ENCODE measurements at places on chromosomes 1 and 21. TPM values are rescaled to one million over a fixed set of nuclear protein-coding genes. Genes with fewer than 3 reads are reported as not detected.

Gene PSRC1
- 83.3 TPM for polyA plus RNA-seq

Gene HAO2
- polyA plus RNA-seq, result not detected

Gene GSTM4
- polyA plus RNA-seq, result 31.4 TPM

Gene HEYL
- 1.8 TPM for polyA plus RNA-seq

Gene OR2T11
- polyA plus RNA-seq, result not detected

Gene OLIG2
- polyA plus RNA-seq, result 0.93 TPM

Gene PEAR1
- 0.77 TPM for polyA plus RNA-seq

Gene MCOLN2
- polyA plus RNA-seq, result 1.7 TPM

Gene PRKAB2
- polyA plus RNA-seq, result 12.1 TPM

Gene SPRR2D
- not detected for polyA plus RNA-seq

Gene ARHGEF11
- 19.9 TPM for polyA plus RNA-seq
